Fibroblast of the aortic adventitia (primary cell): ENCODE measurements at places on chromosomes 4 and X. TPM values are rescaled to one million over a fixed set of nuclear protein-coding genes. Genes with fewer than 3 reads are reported as not detected.
A peak's percentile ranks its signal among the peaks of the same experiment; 100 is the strongest.

The ETDB gene
- total RNA-seq = not detected in 2 replicates

The HTR2C gene
- total RNA-seq = not detected in 2 replicates

The BTC gene
- total RNA-seq = 0.81 TPM in 1 of 2 replicates, not detected in the other

The DOK7 gene
- not detected in 2 replicates for total RNA-seq

The TCEANC gene
- 3.9 and 4.2 TPM in 2 replicates for total RNA-seq

The TCEAL7 gene
- 52.5 and 86.3 TPM in 2 replicates for total RNA-seq

The SPANXN4 gene
- not detected in 2 replicates for total RNA-seq

The EXOC1L gene
- total RNA-seq = not detected in 2 replicates

The FAM200B gene
- 30.4 and 35.3 TPM in 2 replicates for total RNA-seq

The PCDH7 gene
- 63.0 and 172 TPM in 2 replicates for total RNA-seq

The SLITRK4 gene
- 0.99 and 8.3 TPM in 2 replicates for total RNA-seq

The PGAM4 gene
- not detected in 2 replicates for total RNA-seq

DNA sequence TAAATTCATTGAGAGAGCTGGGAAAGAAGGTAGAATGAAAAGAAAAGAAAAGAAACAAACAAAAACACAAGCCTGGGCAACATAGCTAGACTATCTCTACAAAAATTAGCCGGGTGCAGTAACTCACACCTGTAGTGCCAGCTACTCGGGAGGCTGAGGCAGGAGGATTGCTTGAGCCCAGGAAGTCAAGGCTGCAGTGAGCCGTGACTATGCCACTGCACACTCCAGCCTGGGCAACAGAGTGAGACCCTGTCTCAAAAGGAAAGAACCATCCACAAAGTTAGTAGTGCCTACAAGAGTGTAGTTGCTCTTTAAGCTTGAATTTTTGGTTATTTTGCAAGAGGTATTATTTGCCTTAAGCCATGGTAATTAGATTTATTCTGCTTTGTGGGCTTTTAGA, 157.7 kb downstream of the CBR4 start:
- no peak for DNase-seq

DNA sequence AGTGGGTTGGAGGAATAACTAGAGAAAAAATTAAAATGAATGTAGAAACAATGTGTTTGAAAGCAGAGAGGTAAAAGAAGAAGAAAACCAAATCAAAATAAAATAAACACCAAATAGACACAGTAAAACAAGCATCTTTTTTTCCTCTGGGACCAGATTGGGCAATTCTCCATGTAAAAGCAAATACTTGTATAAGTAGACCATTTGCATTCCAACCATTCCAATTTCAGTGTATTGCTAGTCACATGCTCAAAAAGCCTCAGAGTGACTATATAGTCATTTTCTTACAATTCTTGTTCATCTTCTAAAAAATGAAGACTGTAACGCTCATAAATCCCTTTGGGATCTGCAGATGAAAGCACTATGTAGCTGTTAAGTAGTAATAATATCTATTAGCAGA, 969.5 kb downstream of the PCDH18 start:
- peak; percentile 4 for DNase-seq

DNA sequence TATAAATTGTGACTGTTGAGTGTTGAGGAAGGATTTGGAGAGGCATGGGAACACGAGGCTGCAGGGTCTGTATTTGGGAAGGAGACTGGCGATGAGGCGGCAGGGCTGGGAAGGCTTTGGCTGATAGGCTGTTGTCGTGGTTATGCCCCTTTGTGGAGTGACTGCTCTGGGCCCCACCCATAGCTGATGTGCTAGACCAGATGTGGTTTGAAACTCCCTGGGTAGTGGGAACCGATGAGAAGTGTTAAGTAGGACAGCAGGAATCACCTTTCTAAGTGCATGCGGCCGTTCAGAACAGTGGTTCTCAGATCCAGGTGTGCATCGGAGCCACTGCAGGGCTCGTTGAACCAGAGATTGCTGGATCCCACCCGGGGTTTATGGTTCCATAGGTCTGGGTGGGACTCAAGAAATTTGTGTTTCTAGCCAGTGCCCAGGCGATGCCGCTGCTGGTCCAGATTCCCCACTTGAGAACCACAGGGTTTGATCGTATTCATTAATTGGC, 42.3 kb downstream of the TBC1D14 start:
- no peak for DNase-seq

- peak; percentile 28 for DNase-seq
These were observed 18.2 kb upstream of the RHOH start for GRCh38 chr4:40178672-40179071.

DNA sequence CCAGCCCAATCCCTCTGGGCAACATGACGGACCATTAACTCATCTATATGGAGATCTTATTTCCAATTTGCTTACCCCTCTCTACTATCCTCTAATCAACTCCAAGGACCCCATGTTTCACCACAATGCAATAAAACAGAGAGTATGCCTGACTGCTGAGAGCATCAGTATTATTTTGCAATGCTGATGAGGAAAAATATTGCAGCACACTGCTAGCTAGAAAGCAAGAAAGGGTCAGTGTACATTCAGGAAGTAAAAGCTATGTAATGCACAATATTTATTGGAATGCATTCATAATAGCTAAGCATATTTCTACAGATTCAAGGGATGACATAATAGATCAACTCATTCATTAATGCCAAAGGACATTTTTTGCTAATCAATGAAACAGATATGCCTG, 33.2 kb downstream of the ARAP2 start:
- DNase-seq = no peak

GRCh38 chrX:134929808-134930207, 61.0 kb upstream of the SMIM10 start:
- DNase-seq = no peak

DNA sequence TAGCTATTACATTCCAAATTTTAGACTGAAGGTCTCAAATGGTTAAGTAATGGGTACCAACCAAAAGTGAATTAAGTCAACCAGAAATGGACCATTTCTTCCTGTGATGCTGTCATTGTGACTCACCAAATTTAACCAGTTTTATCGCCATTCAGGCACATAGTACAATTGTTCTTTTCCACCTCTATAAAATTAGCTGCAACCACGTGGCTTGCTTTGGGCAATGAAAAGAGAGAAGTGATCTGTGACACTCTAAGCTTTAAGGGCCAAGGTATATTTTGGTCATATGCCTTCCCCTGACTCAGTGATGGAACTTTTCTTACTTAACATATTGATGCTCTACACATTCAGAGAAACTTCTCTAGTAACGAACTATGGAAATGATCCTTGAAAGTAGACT, 20.3 kb upstream of the PHF8 start:
- DNase-seq = no peak

GRCh38 chr4:122622400-122622799, 1.5 kb upstream of the IL21 start:
- DNase-seq = no peak

DNA sequence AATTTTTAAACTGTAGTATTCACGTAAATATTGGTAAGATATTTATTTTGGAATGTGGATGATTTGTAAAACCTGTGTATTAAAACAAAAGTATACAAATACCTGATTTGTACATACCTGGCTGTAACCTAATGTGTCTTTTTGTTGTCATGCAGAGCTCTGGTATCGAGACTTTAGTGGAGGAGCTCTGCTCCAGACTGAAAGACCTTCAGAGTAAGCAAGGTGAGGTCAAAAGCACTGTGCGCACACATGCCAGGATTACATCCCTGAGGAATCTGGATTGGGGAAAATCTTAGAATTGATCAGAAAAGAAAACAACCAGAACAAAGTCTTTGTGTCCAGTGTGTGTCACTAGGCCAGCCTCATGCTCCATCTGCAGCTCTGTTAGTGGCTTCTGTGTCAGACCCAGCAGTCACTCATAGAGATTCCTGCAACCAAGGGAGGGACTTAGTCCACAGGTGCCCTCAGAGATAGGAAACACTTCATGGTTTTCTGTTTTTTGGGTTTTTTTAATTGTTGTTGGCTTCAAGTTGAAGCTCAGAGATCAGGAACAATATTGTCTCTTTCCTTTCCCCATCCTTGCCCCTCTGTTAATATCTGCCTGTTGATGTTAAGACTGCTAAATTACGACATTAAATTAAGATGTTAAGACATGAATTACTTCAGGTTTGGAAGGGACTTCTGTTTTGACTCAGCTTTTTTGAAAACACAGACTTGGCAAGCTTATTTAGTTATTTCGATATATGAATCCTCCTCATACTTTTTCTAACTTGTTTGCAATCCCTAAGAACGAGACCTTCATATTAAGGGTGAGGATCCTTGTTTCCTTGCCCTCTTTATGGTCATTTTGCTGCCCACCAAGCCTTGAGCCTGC, 52.4 kb upstream of the TBC1D14 start:
- peak; percentile 60 for DNase-seq

- no peak for DNase-seq
These were observed 90.0 kb upstream of the EXOC1L start for GRCh38 chr4:55729351-55730279.

DNA sequence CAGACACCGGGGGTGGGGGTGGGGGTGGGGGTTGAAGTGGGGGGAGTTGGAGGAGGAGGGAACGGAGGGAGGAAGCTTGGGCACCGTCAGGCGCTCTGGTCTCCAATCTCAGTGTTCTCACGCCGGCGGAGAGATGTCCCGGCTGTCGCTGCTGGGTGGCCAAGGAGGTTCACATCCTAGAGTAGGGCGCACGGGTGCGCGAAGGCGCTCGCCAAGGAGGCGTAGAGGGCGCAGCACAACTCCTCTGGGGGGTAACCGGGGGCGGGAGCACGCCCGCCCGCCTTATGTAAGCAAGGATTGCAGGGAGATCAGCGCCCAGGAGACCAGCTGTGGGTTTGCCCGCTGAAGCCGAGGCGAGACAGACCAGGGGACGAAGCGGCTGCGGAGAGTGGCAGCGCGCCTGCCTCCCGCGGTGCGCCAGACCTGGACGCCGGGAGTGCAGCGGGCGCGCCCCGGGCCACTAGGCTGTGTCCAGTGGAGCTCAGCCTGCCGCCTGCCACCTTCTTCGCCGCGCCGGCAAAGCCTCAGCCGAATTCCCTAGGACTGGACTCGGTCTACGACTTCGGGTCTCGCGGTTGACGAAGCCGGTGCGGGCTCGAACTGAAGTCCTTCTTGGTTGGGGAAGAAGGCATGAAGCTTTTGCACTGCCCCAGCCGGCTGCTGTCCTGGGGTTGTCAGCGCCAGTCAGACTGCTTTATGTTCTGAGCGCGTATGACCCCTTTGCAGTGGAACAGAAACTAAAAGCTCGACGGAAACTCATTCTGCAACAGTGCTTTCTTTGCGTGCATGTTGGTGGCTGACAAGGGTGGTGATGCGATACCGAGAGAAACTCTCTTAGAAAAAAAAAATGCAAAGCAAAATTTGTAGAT, 707 bp upstream of the UNC5C start:
- peak; percentile 47 for DNase-seq

DNA sequence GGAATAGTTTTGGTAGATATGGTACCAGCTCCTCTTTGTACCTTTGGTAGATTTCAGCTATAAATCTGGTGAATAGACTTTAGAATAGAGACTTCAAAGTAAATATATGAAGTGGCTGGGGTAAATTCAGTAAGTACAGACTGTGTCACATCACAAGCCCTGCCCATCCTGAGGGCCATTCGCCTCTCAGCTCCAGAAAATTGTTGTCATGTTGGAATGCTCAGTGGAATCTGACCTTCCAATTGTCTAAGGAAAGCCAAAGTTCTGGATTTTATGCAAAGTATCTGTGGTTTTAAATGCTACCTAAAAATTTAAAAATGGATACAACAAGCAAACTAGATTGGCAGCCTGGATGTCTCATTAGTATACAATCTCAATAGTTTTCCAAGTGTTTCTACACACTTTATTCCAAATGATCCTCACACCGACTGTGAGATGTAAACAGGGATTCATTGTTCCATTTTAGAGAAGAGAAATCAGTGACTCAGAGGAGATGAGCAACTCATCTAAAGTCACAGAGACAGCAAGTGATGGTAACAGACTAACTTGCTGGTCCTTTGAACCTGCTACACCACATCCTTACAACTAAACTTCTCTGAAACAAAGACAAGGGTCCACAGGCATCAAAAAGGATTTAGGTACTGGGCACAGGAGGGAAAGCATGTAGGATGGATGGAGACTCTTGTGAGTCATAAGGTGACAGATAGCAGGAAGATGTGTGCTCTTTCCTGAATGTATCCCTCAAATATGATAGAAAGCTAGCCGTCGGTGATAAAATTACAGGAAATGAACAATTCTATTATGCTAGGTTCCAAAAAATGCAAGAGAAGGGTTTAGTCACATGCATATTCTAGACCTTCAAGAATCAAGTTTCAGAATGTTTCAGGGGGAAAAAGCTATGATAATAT, 127.3 kb downstream of the ATP10D start:
- DNase-seq = peak; percentile 4

DNA sequence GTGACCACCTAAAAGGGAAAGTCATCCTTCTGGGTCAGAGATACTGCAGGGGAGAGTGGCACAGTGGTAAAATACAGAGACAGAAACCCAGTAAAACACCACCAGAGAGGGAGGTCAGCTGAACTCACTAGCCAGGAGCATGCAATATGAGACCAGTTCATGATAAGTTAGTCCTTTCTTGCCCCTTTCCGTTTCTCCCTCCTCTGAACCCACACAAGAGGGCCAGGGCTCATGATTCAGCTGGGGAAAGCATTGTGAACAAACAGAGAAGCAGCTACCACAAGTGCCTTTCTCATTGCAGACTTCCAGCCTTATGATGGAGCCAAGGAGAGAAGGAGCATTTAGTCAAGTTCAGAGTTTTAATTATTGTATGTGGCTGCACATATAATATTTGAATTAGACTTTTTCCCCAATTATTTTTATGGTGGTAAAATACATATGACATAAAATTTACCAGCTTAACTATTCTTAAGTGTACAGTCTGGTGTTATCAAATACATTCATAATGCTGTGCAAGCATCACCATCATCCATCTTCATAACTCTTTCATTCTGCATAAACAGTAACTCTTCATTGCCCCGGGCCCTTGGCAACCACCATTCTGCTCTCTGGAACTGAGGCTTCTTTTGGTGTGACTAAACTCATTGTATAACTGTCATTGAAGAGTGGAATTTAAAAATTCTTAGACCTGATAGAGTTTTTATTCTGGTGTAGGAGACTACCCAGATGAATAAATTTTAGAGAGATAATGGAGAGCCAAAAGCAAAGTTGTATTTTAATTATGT, 114.6 kb downstream of the DDIT4L start:
- DNase-seq = no peak

- no peak for DNase-seq
These were observed 8.1 kb downstream of the IL1RAPL1 start for GRCh38 chrX:28595346-28595745.

DNA sequence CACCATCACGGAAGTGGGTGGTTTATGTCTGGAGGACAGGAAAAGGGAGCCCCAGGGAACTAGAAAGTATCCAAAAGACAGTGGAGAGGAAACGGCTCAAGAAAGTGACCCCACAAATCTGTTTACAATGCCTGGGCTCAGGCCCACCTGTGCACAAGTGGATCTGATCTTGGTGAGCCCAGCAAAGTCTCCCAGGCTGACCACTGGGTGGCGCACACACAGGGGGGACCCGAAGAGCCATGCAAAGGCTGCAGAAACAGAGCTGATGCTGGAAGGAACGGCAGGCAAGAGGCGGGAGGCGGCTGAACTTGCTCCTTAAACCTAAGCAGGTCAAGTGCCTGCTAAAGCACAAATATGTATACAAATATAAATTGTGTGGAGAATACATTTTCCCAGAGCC, 9.6 kb downstream of the HAUS7 start:
- DNase-seq = peak; percentile 47

DNA sequence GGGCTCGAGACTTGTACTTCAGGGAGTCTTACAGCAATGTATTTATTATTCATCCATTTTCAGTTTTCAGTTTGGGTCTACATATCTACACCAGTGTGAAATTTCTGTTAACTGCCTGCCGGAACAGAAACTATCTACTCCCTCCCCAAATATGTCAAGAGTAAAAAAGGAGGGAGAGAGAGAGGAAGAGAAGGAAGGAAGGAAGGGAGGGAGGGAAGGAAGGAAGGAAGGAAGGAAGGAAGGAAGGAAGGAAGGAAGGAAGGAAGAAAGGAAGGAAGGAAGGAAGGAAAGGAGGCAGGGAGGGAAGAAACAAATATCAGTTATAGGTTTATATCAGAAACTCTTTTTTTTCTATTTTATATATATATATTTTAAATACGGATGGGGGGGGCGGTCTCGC, 12.6 kb downstream of the RPL39 start:
- DNase-seq = no peak
